ENCODE measurements at places on chromosomes 3 and 15. TPM values are rescaled to one million over a fixed set of nuclear protein-coding genes. Genes with fewer than 3 reads are reported as not detected.
A peak's percentile ranks its signal among the peaks of the same experiment; 100 is the strongest.

The CYP1A2 gene
- total RNA-seq = not detected

The TGM4 gene
- total RNA-seq = not detected

The SATB1 gene
- total RNA-seq = 268 TPM

The CASR gene
- total RNA-seq = not detected

DNA sequence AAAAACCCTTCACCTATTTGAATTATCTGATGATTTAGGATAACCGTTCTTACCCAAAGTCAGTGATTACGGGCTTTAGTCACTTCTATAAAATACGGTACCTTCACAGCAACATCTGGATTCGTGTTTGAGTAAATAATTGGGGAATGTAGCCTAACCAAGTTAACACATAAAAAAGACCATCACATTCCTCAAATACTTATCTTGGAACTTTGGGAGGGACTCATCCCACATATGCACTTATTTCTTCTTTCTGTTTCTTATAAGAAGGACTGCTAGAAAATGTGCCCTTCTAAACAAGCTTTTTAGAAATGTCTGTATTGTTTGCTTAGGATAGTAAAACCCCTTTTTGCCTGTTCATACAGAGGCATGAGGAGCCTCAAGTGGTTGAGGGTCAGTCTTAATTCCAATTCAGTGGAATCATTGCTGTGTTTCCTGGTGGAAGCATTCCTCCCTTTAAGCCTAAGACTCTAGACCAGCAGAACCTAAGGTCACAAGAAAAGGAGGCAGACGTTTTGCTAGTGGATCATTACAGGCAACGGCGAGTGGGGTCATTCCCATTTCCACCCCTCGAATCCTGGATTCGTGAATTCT lies 67.5 kb downstream of the TMEM44 start:
- H3K27ac ChIP-seq = no peak overlapping the region
- no peaks in the 10 kb centered on the region for H3K36me3 ChIP-seq
- peaks cover 11% of the 10 kb centered on the region for H3K27me3 ChIP-seq
- no peak for DNase-seq
- H3K4me3 ChIP-seq = no peak overlapping the region

- peak; percentile 81 for DNase-seq
- peaks cover 74% of the 10 kb centered on the region for H3K4me1 ChIP-seq
- H3K4me3 ChIP-seq = peak overlapping the region; percentile 49
- peaks cover 12% of the 10 kb centered on the region for H3K36me3 ChIP-seq
- no peaks in the 10 kb centered on the region for H3K27me3 ChIP-seq
- peak overlapping the region; percentile 81 for H3K27ac ChIP-seq
These were observed 318.7 kb upstream of the STT3B start for GRCh38 chr3:31213869-31214486.

DNA sequence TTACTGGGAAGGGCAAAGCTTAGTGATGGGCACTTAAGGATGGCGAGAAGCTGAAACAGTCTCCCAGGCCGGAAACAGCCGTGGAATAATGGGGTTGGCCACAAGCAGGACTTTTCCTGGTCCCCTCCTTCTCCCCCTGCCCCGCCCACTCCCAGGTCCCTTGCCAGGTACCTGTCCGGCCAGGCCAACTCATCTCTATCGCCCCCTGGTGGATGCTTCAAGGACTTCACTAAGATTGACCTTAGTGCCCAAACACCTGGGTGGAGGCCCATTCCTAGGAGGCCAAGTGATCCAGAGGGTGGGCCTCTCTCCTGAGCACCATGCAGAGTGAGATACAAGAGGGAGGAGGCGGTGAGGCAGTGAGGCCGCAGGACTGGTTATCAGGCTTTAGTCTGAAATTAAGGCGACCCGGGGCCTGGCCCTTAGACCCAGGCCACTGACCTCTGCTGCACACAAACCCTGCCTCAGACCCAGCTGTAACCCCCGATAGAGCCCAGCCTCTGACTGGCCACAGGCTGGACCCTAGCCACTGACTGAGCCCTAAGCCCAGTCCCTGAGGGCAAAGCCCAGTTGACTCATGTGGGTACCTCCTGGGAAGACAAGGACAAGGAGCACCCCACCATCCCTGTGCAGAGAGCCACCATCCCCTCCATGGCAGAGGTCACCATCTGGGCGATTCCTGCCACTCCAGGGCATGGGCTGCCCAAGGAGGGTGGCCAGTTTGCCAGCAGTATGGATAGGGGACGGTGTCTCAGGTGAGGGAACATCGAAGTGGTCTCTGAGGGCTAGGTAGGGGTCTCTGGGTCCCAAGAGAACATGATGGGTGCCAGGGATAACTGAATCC lies 37.6 kb downstream of the VIPR1 start:
- DNase-seq = peak; percentile 75
- no peaks in the 10 kb centered on the region for H3K27me3 ChIP-seq
- no peak overlapping the region for H3K27ac ChIP-seq
- no peaks in the 10 kb centered on the region for H3K36me3 ChIP-seq
- peaks cover 6% of the 10 kb centered on the region for H3K4me1 ChIP-seq
- no peak overlapping the region for H3K4me3 ChIP-seq

GRCh38 chr3:73681610-73682009 lies 56.9 kb upstream of the PDZRN3 start:
- H3K27ac ChIP-seq = no peak overlapping the region
- H3K4me1 ChIP-seq = no peaks in the 10 kb centered on the region
- no peaks in the 10 kb centered on the region for H3K27me3 ChIP-seq
- H3K36me3 ChIP-seq = no peaks in the 10 kb centered on the region
- H3K4me3 ChIP-seq = no peak overlapping the region

- no peak overlapping the region for H3K4me3 ChIP-seq
- no peaks in the 10 kb centered on the region for H3K27me3 ChIP-seq
- no peak for DNase-seq
These were observed 1016.6 kb downstream of the PLOD2 start for GRCh38 chr3:145144361-145144760.

DNA sequence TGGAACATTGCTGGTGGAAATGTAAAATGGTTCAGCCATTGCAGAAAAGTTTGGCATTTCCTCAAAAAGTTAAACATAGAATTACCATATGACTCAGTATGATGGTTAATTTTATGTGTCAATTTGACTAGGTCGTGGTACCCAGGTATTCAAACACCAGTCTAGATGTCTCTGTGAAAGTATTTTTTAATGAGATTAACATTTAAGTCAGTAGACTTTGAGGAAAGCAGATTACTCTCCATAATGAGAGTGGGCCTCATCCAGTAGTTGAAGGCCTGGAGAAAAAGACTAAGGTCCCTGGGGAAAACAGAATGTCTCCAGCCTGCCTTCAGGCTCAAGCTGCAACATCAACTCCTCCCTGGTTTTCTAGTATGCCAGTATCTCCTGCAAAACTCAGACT lies 42.3 kb upstream of the TMEM87A start:
- H3K4me3 ChIP-seq = no peak overlapping the region
- no peaks in the 10 kb centered on the region for H3K27me3 ChIP-seq
- H3K27ac ChIP-seq = no peak overlapping the region
- peaks cover 5% of the 10 kb centered on the region for H3K36me3 ChIP-seq
- no peak for DNase-seq

GRCh38 chr3:176513604-176514003 lies 683.7 kb downstream of the TBL1XR1 start:
- no peaks in the 10 kb centered on the region for H3K27me3 ChIP-seq
- H3K36me3 ChIP-seq = no peaks in the 10 kb centered on the region
- H3K4me3 ChIP-seq = no peak overlapping the region
- no peak for DNase-seq
- H3K27ac ChIP-seq = no peak overlapping the region
- no peaks in the 10 kb centered on the region for H3K4me1 ChIP-seq

- H3K36me3 ChIP-seq = no peaks in the 10 kb centered on the region
- H3K4me1 ChIP-seq = peaks cover 37% of the 10 kb centered on the region
- H3K27me3 ChIP-seq = no peaks in the 10 kb centered on the region
These were observed 170.8 kb downstream of the XXYLT1 start for GRCh38 chr3:195099951-195100785.

- H3K4me3 ChIP-seq = no peak overlapping the region
- H3K36me3 ChIP-seq = peaks cover 43% of the 10 kb centered on the region
- no peak overlapping the region for H3K27ac ChIP-seq
- no peak for DNase-seq
These were observed 14.6 kb downstream of the SIN3A start for GRCh38 chr15:75436881-75437280.

DNA sequence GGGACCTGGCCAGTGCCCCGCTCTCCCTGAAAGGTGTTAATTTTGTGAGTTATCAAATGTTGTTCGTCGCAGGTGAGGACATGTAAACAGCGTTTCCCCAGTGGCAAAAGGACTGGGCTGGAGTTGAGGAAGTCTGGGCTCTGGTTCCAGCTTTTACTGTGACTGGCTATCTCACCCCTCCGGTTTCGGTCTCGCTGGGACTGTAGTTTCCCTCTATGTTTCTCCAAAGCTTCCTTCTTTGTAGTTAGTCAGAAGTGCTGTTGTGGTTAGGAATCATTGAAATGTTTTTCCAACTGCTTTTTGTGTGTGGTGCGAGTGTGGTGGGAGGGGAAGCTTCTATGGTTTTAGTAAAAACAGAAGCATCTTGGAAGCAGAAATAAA lies 990 bp upstream of the CLDN1 start:
- H3K27me3 ChIP-seq = peaks cover 44% of the 10 kb centered on the region
- H3K27ac ChIP-seq = no peak overlapping the region
- peaks cover 9% of the 10 kb centered on the region for H3K4me1 ChIP-seq
- no peaks in the 10 kb centered on the region for H3K36me3 ChIP-seq

DNA sequence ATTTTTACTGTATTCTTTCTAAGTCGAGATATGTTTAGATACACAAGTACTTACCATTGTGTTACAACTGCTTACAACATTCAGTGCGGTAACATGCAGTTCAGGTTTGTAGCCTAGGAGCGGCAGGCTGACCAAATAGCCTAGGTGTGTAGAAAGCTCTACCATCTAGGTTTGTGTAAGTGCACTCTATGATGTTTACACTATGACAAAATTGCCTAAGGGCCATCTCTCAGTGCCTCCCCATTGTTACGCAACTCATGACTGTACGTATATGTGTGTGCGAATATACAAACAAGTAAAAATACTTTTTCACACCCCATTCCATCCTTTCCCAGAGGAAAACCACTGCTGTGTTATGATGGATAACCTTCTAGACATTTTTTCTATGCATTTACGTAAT lies 44.3 kb downstream of the PXYLP1 start:
- DNase-seq = no peak
- no peaks in the 10 kb centered on the region for H3K27me3 ChIP-seq
- no peak overlapping the region for H3K4me3 ChIP-seq

DNA sequence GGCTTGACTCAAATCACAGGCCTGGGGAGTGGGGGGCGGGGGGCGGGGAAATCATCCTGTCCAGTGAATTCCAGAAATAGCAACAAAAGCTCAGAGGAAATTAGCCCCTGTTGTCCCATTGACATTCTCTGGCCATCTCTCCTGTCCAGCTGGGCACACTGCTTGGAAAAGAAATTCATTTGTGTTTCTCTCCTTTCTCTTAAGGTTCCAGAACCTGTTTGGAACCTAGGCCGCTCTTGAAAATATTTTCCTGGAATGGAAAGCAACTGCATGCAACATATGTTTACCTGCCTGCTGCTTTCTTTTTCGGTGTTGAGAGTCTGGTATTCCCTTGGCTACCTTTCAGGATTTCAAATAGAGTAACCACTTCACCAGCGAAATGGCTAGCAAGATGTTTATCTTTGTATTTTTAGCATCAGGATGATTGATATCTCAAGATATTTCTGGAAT lies 169.0 kb downstream of the GHSR start:
- DNase-seq = no peak
- H3K4me1 ChIP-seq = no peaks in the 10 kb centered on the region
- no peak overlapping the region for H3K4me3 ChIP-seq
- H3K36me3 ChIP-seq = peaks cover 2% of the 10 kb centered on the region
- H3K27me3 ChIP-seq = no peaks in the 10 kb centered on the region

DNA sequence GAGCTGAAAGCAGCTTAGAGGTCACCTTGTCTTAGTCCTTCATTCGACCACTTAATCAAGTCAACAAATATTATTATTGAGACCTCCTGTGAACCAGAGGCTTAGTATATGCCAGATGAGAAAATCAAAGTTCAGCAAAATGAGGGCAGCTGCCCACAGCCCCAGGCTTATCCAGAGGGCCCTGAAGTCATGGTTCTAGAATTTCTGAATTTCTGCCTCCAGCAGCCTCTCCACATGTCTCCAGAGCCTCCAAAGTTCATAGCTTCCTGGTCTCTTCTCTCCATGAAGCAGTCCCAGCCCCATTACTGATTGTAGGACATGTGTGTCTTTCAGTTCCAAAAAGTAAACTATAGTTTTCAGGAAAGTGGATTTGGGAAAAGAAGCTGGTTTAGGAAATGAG lies 96.9 kb upstream of the TSC22D2 start:
- DNase-seq = no peak
- no peaks in the 10 kb centered on the region for H3K36me3 ChIP-seq
- no peak overlapping the region for H3K4me3 ChIP-seq
- H3K27me3 ChIP-seq = peaks cover 15% of the 10 kb centered on the region

DNA sequence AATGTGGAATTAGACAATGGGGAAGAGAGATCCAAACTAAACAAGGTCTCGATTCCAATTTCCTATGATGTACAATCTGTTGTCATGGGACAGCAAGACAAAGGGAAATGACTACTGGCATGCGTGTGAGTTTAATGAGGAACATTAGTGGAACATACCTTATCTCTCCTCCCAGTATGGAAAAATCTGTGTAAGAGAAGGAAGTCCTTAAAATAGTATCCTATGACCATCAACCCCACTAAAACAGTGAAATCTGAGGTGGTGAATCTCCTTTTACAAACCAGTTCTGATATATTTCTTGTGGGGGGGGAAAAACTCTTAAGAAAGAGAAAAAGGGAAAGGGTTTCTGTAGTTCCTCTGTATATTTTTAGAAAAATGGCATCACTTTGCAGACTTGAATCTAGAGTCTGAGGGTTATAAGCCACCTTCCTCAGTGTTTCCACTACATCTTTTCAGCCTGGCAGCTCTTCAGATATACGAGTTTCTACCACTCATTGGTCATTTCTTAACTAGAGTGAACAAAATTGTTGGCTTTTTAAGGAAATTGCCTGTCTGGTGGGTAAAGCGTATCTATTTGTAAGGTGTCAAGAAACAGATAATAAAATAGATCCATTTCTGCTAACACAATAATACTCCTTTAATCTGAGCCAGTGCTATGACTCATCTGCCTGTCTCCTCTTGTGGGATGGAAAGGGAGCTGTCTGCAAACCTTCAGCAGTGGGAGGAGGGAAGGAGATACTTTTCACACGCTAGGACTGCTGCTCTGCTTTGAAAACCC lies 3.0 kb upstream of the TNFAIP8L3 start:
- peaks cover 11% of the 10 kb centered on the region for H3K4me1 ChIP-seq
- no peaks in the 10 kb centered on the region for H3K36me3 ChIP-seq
- peaks cover 71% of the 10 kb centered on the region for H3K27me3 ChIP-seq
- no peak overlapping the region for H3K4me3 ChIP-seq
- no peak overlapping the region for H3K27ac ChIP-seq

All from activated CD8-positive, alpha-beta T cell treated with anti-CD3 and anti-CD28 coated beads, Interleukin-2, amount 10 ng/mL, durations not matched to agents 7 days and 5 days (primary cell).